Type B pancreatic cell (in vitro differentiated cells): ENCODE measurements at places on chromosomes 6 and 20. TPM values are rescaled to one million over a fixed set of nuclear protein-coding genes. Genes with fewer than 3 reads are reported as not detected.

GRCh38 chr6:75800133-75800532 is 51.1 kb downstream of the MYO6 start:
- H3K36me3 ChIP-seq, result no peaks in the 10 kb centered on the region
- H3K4me1 ChIP-seq, result peaks cover 17% of the 10 kb centered on the region
- no peak overlapping the region for H3K4me3 ChIP-seq

Gene TFAP2C
- total RNA-seq, result 20.5 and 71.7 TPM in 2 replicates

GRCh38 chr6:6685249-6686040 is 96.9 kb downstream of the LY86 start:
- no peak for DNase-seq
- H3K36me3 ChIP-seq, result no peaks in the 10 kb centered on the region
- H3K4me3 ChIP-seq, result no peak overlapping the region
- peak overlapping the region; percentile 20 for H3K27ac ChIP-seq

GRCh38 chr20:63765902-63766301 is 26.3 kb downstream of the SLC2A4RG start:
- peaks cover 5% of the 10 kb centered on the region for H3K36me3 ChIP-seq
- H3K4me3 ChIP-seq, result no peak overlapping the region
- H3K4me1 ChIP-seq, result no peaks in the 10 kb centered on the region
- H3K27me3 ChIP-seq, result no peaks in the 10 kb centered on the region
- no peak overlapping the region for H3K27ac ChIP-seq

GRCh38 chr20:663315-664090 is 10.5 kb upstream of the SRXN1 start:
- peaks cover 54% of the 10 kb centered on the region for H3K27me3 ChIP-seq
- H3K4me3 ChIP-seq, result no peak overlapping the region
- no peak for DNase-seq
- peaks cover 16% of the 10 kb centered on the region for H3K4me1 ChIP-seq

DNA sequence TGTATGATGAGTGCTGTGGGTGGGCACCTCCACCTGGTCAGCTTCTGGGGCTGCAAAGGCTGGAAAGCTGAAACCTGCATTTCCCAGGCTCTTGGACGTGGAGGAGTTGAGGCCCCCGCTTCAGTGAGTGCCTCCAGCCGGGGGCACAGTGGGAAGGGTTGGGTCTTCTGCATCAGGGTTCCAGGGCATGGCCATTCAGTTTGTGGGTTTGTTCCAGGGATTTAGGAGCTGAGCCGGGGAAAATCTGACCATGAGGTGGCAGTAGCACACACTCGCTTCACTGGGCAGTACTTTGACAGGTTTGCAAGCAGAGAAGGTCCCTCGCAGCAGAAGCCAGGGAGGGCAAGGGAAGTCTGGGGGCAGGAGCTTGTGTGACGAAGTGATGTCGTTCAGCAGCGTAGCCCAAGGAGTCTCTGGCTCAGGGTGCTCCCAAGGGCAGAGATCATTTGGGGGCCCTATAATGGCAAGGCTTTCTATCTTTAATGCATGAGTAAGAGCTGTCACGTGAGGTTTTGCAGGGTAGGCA is 69.5 kb upstream of the SULF2 start:
- no peak for DNase-seq
- H3K4me3 ChIP-seq, result no peak overlapping the region
- peaks cover 4% of the 10 kb centered on the region for H3K36me3 ChIP-seq
- peaks cover 26% of the 10 kb centered on the region for H3K4me1 ChIP-seq
- peaks cover 9% of the 10 kb centered on the region for H3K27me3 ChIP-seq

DNA sequence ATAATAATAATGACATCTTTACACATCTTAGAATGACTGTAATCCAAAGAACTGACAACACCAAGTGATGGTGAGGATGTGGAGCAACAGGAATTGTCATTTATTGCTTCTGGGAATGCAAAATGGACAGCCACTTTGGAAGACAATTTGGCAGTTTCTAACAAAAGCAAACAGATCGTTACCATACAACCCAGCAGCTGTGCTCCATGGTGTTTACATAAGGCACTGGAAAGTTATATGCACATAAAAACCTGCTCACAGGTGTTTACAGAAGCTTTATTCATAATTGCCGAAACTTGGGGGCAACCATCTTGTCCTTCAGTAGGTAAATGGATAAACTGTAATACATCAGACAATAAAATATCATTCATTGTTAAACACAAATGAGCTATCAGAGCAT is 18.3 kb upstream of the ASF1A start:
- H3K36me3 ChIP-seq, result peaks cover 13% of the 10 kb centered on the region
- H3K4me1 ChIP-seq, result no peaks in the 10 kb centered on the region
- no peaks in the 10 kb centered on the region for H3K27me3 ChIP-seq
- no peak overlapping the region for H3K4me3 ChIP-seq
- DNase-seq, result no peak
- H3K27ac ChIP-seq, result no peak overlapping the region

Gene GPX6
- total RNA-seq, result not detected in 2 replicates

- H3K4me1 ChIP-seq, result peaks cover 40% of the 10 kb centered on the region
- H3K27ac ChIP-seq, result peak overlapping the region; percentile 76
- DNase-seq, result no peak
- peaks cover 27% of the 10 kb centered on the region for H3K36me3 ChIP-seq
Measured at GRCh38 chr6:108684771-108685329, 124.1 kb downstream of the FOXO3 start.

GRCh38 chr6:116514111-116514510 is 2.7 kb downstream of the CALHM5 start:
- no peak for DNase-seq
- no peaks in the 10 kb centered on the region for H3K36me3 ChIP-seq
- H3K27ac ChIP-seq, result no peak overlapping the region

Gene CNR1
- 2.4 and 3.5 TPM in 2 replicates for total RNA-seq

DNA sequence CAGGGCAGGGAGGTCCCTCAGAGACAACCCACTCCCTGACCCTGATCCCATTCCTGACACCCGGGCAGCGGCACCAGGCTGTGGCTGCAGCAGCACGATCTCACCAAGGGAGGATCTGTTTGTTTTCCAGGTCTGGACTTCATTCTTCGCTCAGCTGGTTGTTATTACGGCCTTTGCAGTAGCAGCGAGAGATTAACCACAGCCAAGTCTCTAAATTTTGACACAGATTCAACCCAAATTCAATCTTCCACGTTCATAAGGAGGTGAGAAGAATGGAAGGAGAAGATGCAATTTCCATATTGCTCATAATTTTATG is 91.1 kb upstream of the THBS2 start:
- no peak for DNase-seq
- peak overlapping the region; percentile 28 for H3K4me3 ChIP-seq
- H3K27me3 ChIP-seq, result peaks cover 3% of the 10 kb centered on the region
- H3K27ac ChIP-seq, result no peak overlapping the region

DNA sequence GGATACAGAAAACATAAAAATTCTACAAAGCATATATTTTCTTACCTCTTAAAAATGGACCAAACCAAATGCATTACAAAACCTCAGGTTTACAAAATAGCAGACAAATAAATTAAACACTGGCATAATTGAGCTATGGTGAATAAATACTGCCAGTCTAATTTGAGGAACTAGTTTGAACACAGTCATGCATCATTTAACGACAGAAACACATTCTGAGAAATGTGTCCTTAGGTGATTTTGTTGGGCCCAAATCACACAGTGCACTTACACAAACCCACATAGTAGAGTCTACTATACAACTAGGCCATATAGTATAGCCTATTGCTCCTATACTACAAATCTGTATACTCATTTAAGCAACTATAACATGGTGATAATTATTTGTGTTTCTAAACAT is 215.6 kb downstream of the FOXC1 start:
- DNase-seq, result no peak
- no peak overlapping the region for H3K4me3 ChIP-seq
- H3K4me1 ChIP-seq, result peaks cover 17% of the 10 kb centered on the region
- no peak overlapping the region for H3K27ac ChIP-seq
- H3K36me3 ChIP-seq, result peaks cover 22% of the 10 kb centered on the region

- H3K27ac ChIP-seq, result no peak overlapping the region
- no peaks in the 10 kb centered on the region for H3K4me1 ChIP-seq
- no peak overlapping the region for H3K4me3 ChIP-seq
- no peaks in the 10 kb centered on the region for H3K27me3 ChIP-seq
- DNase-seq, result no peak
- peaks cover 7% of the 10 kb centered on the region for H3K36me3 ChIP-seq
Measured at GRCh38 chr6:169587975-169588374, 113.9 kb downstream of the WDR27 start.

- H3K4me3 ChIP-seq, result no peak overlapping the region
- H3K27me3 ChIP-seq, result no peaks in the 10 kb centered on the region
- DNase-seq, result no peak
- H3K36me3 ChIP-seq, result peaks cover 23% of the 10 kb centered on the region
Measured at GRCh38 chr20:35005463-35005961, 49.8 kb downstream of the MYH7B start.

- peaks cover 12% of the 10 kb centered on the region for H3K27me3 ChIP-seq
- no peaks in the 10 kb centered on the region for H3K36me3 ChIP-seq
- peaks cover 9% of the 10 kb centered on the region for H3K4me1 ChIP-seq
- no peak overlapping the region for H3K27ac ChIP-seq
Measured at GRCh38 chr6:134816300-134816699, 133.6 kb downstream of the ALDH8A1 start.

Gene BPIFB2
- 0.22 TPM in 1 of 2 replicates, not detected in the other for total RNA-seq

- DNase-seq, result no peak
- no peaks in the 10 kb centered on the region for H3K27me3 ChIP-seq
- no peaks in the 10 kb centered on the region for H3K36me3 ChIP-seq
- no peak overlapping the region for H3K4me3 ChIP-seq
- no peak overlapping the region for H3K27ac ChIP-seq
Measured at GRCh38 chr20:14913896-14914620, 576.6 kb upstream of the FLRT3 start.

DNA sequence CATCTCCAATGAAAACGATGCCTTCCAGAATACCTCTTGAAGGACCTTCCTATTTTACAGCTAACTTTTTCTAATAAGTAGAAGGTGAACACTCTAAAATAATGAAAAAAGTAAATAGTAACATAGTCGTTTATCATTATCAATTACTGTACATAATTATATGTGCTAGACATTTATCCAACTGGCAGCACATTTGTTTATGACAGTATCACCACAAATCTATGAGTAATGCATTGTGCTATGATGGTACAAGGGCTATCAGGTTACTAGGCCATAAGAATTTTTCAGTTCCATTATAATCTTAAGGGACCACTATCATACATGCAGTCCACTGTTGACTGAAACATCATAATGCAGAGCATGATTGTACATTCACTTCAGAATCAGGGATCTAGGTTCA is 68.4 kb downstream of the ATG5 start:
- peaks cover 13% of the 10 kb centered on the region for H3K36me3 ChIP-seq
- H3K27ac ChIP-seq, result no peak overlapping the region
- H3K4me3 ChIP-seq, result no peak overlapping the region
- H3K27me3 ChIP-seq, result no peaks in the 10 kb centered on the region

DNA sequence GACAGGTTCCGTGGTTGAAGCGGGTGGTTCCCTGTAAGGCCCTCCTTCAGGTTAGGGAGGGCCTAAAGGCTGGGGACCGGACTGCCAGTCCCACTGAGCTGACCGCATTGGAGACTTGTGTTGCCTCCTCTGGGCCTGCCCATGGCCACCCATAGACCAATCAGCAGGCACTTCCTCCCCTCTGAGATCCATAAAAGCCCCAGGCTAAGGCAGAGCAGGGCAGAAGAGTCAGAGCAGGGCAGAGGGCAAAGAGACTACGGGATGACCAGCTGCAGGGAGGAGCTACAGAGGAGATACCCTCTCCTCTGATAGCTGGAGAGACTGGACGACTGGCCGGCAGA is 537.4 kb downstream of the TENT5A start:
- H3K27ac ChIP-seq, result no peak overlapping the region
- no peak overlapping the region for H3K4me3 ChIP-seq
- H3K36me3 ChIP-seq, result no peaks in the 10 kb centered on the region
- H3K27me3 ChIP-seq, result no peaks in the 10 kb centered on the region
- no peaks in the 10 kb centered on the region for H3K4me1 ChIP-seq

Gene SLPI
- total RNA-seq, result 35.7 and 73.6 TPM in 2 replicates

Gene FGD2
- 0.10 TPM in 1 of 2 replicates, not detected in the other for total RNA-seq

DNA sequence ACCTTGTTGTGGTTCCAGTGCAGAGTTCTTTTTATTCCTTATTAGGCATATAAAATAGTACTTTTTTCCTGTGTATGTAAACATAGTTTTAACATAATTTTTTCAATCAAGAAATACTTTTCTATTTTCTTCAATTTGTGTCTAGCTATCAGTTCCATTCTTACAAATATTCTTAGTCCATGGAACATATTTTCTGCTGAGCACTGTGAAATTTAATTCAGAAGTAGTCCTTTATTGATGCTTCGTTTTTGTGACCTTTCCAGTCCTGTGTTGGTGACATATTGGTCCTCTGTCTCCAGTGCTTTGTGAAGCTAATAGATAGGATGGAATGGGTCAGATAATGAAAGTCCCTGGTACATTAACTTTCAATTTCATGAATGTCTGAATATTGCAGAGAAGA is 325.1 kb downstream of the SAMD5 start:
- peaks cover 5% of the 10 kb centered on the region for H3K4me1 ChIP-seq
- DNase-seq, result no peak
- H3K4me3 ChIP-seq, result no peak overlapping the region

Gene THEMIS
- total RNA-seq, result not detected in 2 replicates

Gene WFDC5
- 0.41 and 0.74 TPM in 2 replicates for total RNA-seq

Gene SLA2
- total RNA-seq, result not detected in 2 replicates

Gene OPN5
- 4.6 TPM in 1 of 2 replicates, not detected in the other for total RNA-seq

- no peak for DNase-seq
- H3K27ac ChIP-seq, result no peak overlapping the region
- H3K4me1 ChIP-seq, result no peaks in the 10 kb centered on the region
- H3K27me3 ChIP-seq, result no peaks in the 10 kb centered on the region
Measured at GRCh38 chr20:6311841-6312655, 189.2 kb upstream of the FERMT1 start.

- no peaks in the 10 kb centered on the region for H3K27me3 ChIP-seq
- H3K36me3 ChIP-seq, result peaks cover 22% of the 10 kb centered on the region
- DNase-seq, result no peak
- H3K27ac ChIP-seq, result peak overlapping the region; percentile 54
- peak overlapping the region; percentile 16 for H3K4me3 ChIP-seq
- H3K4me1 ChIP-seq, result peaks cover 17% of the 10 kb centered on the region
Measured at GRCh38 chr20:53157443-53158408, 185.6 kb downstream of the TSHZ2 start.

DNA sequence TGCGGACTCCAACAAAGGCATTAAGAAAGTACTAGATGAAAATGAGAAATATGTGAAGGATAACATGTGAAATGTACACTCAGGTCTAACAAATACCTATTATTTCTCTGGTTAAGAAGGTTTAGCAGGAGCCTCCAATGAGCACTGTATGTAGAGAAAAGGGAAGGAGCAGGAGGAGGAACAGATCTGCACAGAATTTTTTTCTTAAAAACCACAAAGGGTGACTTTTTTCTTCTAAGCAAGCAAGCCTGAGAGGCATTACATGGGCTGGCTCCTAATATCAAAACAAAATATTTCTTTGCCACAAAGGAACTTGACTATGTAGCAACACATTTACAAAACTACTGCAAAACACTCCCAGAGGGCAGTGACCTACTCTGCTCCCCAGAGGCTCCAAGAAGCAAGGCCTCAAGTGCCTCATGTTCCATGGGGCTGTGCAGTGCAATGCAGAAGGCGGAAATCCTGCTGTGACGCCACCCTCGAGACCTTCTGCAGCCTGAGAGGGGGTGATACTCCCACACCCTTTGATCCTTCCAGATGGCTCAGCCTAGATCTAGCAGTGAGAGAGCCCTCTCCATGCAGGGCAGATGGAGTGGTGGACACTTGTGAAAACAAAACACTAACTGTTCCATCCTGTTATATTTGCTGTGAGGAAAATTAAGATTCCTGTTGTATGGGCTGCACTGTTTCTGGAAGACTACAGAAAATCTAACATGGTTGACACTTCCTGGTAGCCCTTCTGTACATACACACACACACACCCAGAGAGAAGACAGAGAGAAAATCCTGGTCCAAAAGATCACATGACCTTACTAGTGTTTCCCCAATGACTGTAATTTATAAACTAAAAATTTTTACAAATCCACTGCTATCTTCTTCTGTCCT is 36.0 kb upstream of the SMIM29 start:
- H3K36me3 ChIP-seq, result peaks cover 24% of the 10 kb centered on the region
- H3K4me1 ChIP-seq, result peaks cover 16% of the 10 kb centered on the region
- no peak for DNase-seq
- H3K27ac ChIP-seq, result peak overlapping the region; percentile 31
- H3K4me3 ChIP-seq, result no peak overlapping the region
